Omental fat pad (tissue), 4 donors: ENCODE measurements at places on chromosomes 7 and 10. TPM values are rescaled to one million over a fixed set of nuclear protein-coding genes. Genes with fewer than 3 reads are reported as not detected.

DNA sequence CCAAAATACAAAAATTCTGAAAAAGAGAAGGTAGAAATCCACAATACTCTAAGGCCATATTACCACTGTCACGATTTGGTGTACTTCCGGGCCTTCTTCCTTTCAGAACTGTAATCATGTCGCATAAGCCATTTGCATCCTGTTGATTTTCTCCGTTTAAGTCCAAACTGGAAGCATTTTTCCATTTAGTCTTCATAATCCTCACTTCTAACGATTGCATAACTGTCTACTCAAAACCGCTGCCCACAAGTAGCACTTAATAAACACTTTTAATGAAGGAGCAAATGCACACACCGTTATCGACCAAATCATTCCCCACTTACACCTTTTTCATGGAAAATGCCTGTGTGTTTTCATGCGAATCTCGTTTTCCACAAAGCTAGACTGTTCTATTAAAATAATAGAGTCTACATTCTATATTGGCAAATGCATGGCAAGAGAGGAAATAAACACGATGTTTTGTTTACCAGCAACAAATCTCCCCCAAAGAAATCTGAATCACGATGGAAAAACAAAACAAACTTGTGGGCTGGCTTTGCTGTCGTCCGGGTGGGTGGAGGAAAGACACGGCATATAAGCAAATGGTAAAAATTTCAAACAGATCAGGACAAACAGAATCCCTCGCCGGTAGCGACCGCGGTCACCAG is 1.0 kb downstream of the ATE1 start:
- DNase-seq: no peak

GRCh38 chr10:105207476-105207995 is 566.4 kb downstream of the SORCS3 start:
- DNase-seq: no peak

GRCh38 chr10:35462491-35462934 is 126.2 kb downstream of the CCNY start:
- DNase-seq: no peak

Gene TRRAP
- 27.2 TPM for total RNA-seq

GRCh38 chr7:37142958-37143357 is 305.7 kb downstream of the ELMO1 start:
- DNase-seq: no peak

GRCh38 chr7:43083106-43083505 is 29.3 kb upstream of the HECW1 start:
- DNase-seq: no peak

- DNase-seq: no peak
These were observed 100.7 kb upstream of the WAC start for GRCh38 chr10:28432210-28432676.

DNA sequence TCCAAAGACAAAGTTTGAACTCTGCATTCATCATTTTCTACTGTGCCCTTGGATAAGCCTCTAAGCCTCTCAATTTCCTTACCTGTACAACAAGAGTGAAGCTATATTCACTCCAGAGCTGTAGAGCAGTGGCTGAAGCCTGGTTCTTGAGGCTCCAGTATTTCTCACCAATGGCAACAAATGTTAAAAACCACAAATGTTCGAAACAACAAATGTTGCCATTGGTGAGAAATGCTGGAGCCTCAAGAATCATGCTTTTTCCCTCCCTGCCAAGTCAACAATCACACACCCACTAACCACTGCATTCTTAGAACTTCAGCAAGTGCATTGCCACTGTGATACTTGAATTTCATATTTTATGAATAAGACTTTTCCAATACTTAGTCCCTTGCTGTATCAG is 237.9 kb downstream of the TMEM26 start:
- DNase-seq: no peak
